ENCODE measurements at places on chromosomes 2 and 18.

GRCh38 chr2:97355176-97355575 lies 234.5 kb downstream of the ANKRD36B start:
- DNase-seq, result no peak

- DNase-seq, result no peak
Measured at GRCh38 chr2:158143703-158144360, 42.2 kb downstream of the UPP2 start.

DNA sequence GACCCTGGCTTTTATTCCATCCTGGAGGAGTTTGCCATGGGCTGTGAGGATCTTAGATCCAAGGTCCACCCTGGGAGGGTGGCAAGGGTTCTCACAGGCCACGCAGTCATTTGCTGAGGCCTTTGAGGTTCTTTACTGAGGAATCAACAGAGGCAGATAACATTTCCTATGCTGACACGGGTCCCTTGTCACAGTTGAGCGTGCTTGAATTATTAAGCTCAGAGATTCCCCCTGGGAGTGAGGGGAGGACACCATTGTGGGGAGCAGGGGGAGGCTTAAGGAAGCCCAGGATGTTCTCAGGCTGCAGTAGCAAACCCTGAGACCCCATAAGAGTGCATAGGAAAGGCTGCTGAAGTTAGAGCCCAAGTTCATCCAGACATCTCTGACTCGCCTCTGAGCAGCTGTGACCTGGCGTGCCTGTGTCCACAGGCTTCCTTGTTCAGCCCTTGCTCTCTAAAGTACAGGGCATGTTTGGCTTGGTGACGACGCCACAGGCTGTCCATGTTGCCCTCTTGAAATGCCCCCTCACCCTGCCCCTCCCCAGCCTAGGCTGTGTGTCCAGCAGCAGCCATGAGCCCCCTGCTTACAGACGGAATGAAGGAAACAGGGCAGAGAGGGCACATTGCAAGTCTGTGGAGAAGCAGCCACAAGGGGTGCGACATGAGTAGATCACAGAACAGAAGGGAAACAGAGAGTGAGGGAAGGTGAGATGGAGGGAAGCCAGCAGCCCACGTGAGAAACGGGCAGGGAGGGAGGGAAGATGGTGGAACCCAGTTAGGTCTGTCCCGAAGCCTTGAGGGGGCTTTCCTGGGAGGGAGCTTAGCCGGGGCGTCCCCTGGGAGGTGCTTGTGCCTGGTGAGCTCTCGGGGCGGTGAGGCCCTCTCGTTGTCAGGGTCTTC lies 34.0 kb downstream of the NAPG start:
- DNase-seq, result peak; percentile 15

DNA sequence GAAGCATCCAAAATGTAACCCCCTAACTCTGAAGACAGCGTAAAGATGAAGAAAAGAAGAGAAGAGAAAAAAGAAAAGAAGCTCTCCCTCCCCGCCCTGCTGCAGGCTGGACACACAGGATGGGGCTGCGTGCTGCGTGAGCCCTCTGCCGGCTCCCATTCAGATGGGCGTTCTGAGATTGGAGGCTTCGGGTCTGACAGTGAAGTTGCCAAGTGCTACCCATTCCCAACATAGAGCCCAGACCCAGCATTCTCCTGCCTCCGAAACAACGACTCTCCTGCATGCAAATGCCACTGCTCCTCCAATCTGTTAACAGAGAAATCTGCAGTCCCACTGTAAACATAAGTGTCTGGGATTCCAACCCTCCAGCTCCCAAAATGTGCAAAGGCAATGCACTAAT lies 234.9 kb downstream of the BCL11A start:
- DNase-seq, result no peak

- no peak for DNase-seq
Measured at GRCh38 chr2:149427387-149427786, 97.0 kb downstream of the LYPD6 start.

GRCh38 chr2:201403880-201404279 lies 46.7 kb upstream of the FLACC1 start:
- DNase-seq, result no peak

Measured in NCI-H1694 treated with DMSO at 0.1 percent for 48 hours (cell line).